ENCODE measurements at places on chromosomes 6 and 20. TPM values are rescaled to one million over a fixed set of nuclear protein-coding genes. Genes with fewer than 3 reads are reported as not detected.

NCOA6 gene
- 65.1 TPM for total RNA-seq

GRCh38 chr6:22819209-22819608 is 249.8 kb downstream of the HDGFL1 start:
- H3K27me3 ChIP-seq: no peaks in the 10 kb centered on the region
- no peaks in the 10 kb centered on the region for H3K36me3 ChIP-seq

RNF8 gene
- total RNA-seq: 17.3 TPM

- no peaks in the 10 kb centered on the region for H3K27me3 ChIP-seq
- H3K36me3 ChIP-seq: no peaks in the 10 kb centered on the region
- H3K4me3 ChIP-seq: no peak overlapping the region
- H3K27ac ChIP-seq: no peak overlapping the region
These were observed 3.2 kb downstream of the ACTR5 start for GRCh38 chr20:38751360-38751976.

DNA sequence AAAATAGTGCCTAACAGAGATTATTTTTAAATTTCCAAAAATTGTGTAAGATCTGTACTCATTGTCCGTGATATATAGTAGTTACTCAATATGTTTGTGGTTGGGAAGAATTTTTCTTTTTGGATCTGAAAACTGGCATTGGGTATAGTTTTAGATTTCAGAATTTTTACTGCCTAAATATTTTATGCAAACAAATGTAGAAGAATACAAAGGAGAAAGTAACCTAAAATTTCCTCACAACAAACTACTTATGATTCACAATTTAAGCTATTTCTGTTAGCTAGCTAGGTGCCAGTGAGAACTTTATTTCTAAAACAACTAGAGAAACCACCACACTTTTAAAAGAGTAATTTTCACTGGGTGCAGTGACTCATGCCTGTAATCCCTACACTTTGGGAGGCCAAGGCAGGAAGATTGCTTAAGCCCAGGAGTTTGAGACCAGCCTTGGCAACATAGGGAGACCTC is 38.8 kb downstream of the SESN1 start:
- no peaks in the 10 kb centered on the region for H3K27me3 ChIP-seq
- no peak overlapping the region for H3K4me3 ChIP-seq
- peaks cover 35% of the 10 kb centered on the region for H3K4me1 ChIP-seq
- H3K27ac ChIP-seq: no peak overlapping the region

- DNase-seq: no peak
- H3K4me1 ChIP-seq: no peaks in the 10 kb centered on the region
- no peak overlapping the region for H3K4me3 ChIP-seq
- H3K36me3 ChIP-seq: no peaks in the 10 kb centered on the region
These were observed 303.6 kb downstream of the SAMD5 start for GRCh38 chr6:147811913-147812629.

FGD2 gene
- total RNA-seq: not detected

GRCh38 chr20:38343311-38344106 is 2.8 kb upstream of the LBP start:
- peak overlapping the region; percentile 19 for H3K4me3 ChIP-seq
- no peaks in the 10 kb centered on the region for H3K27me3 ChIP-seq
- DNase-seq: peak; percentile 79
- H3K4me1 ChIP-seq: peaks cover 16% of the 10 kb centered on the region

PREX1 gene
- total RNA-seq: 9.5 TPM

DNA sequence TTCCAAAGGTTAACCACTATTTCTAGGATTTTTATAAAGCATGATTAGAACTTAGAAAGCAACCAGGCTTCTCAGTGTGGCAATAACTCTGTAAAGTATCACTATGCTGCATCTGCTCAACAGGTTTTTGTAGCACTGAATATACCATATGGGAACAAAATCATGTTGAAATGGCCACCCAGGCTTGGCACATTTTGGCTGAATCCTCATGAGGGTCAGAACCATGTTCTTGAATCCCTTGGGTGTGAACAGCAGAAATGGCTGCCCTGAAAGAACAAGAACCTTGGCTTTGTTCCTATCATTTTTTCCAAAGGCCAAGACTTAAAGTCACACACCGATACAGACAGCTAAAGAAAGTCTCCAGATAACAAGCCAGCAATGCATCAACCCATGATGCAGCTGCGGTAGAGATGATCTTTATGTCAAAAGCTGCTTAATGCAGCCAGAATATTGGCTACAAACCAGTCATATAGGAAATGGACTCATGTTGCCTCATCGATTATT is 283.0 kb upstream of the NOX3 start:
- no peak overlapping the region for H3K27ac ChIP-seq
- DNase-seq: no peak
- H3K4me1 ChIP-seq: no peaks in the 10 kb centered on the region
- no peak overlapping the region for H3K4me3 ChIP-seq
- H3K27me3 ChIP-seq: no peaks in the 10 kb centered on the region
- H3K36me3 ChIP-seq: no peaks in the 10 kb centered on the region

STMND1 gene
- total RNA-seq: not detected

DNA sequence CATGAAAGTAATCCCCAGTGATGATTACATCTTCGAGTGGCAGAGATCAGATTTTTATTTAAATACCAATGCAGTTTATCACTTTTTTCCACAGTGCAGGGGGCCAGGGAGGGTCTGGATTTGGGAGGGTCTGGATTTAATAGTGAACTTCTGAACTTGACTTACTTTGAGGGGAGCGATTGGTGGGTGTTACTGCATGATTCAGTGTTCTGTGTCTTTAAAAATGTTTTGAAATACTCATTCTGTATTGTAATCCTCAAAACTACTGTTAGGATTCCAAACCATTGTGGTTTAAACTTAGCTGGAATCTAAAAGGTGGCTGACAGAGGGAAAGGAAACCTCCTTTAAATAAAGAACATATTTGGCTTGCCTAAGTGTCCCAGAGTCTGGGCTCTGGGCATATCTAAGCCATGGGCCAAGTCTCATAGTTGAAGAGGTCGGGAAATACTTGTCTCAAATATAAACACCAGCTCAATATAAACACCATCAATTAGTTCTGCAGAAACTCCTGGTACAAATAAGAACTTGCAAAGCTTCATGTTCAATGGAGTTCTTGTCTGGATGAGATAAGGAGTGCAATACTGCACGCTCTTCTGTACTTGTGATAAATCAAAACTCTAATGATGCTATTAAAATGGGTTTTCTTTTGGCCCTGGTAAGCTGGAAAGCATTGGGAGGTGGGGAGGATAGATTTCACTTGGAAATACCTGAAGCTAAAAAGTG is 14.4 kb downstream of the JARID2 start:
- no peaks in the 10 kb centered on the region for H3K27me3 ChIP-seq
- peaks cover 3% of the 10 kb centered on the region for H3K4me1 ChIP-seq
- no peak overlapping the region for H3K27ac ChIP-seq
- H3K36me3 ChIP-seq: no peaks in the 10 kb centered on the region
- no peak overlapping the region for H3K4me3 ChIP-seq
- no peak for DNase-seq

GRCh38 chr20:35891375-35891774 is 62.9 kb downstream of the SCAND1 start:
- H3K27me3 ChIP-seq: no peaks in the 10 kb centered on the region
- peak overlapping the region; percentile 2 for H3K27ac ChIP-seq
- H3K4me1 ChIP-seq: no peaks in the 10 kb centered on the region
- no peak for DNase-seq
- no peak overlapping the region for H3K4me3 ChIP-seq

DNA sequence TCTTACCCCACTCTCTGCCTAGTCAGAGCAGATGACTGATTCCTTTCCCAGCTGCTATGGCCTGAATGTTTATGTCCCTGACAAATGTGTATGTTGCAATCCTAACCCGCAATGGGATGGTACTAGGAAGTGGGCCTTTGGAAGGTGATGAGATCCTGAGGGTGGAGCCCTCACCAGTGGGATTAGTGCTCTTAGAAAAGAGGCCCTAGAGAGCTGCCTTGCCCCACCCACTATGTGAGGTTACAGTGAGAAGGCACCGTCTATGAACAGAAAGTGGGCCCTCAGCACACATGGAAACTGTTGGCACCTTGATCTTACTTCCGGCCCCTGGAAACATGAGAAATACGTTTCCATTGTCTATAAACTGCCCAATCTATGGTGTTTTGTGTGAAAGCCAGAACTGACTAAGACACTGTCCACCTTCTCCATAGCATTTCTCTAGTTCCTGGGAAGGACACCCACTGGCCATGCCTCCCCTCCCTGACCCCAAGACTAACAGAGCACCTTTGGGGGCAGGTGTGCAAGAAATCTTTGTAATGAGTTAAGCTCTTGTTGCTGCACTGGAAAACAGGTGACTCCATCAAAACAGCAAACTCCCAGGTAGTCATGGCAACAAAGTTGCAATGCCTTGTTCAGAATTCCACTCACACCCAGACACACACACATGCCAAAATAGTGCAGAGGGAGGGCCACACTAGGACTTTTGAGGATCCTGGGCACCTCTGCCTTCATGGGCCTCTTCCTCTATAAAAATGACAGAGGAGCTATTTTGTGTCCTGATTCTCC is 16.2 kb downstream of the GABRR2 start:
- no peaks in the 10 kb centered on the region for H3K4me1 ChIP-seq
- no peak overlapping the region for H3K27ac ChIP-seq
- no peaks in the 10 kb centered on the region for H3K27me3 ChIP-seq
- H3K4me3 ChIP-seq: no peak overlapping the region

DNA sequence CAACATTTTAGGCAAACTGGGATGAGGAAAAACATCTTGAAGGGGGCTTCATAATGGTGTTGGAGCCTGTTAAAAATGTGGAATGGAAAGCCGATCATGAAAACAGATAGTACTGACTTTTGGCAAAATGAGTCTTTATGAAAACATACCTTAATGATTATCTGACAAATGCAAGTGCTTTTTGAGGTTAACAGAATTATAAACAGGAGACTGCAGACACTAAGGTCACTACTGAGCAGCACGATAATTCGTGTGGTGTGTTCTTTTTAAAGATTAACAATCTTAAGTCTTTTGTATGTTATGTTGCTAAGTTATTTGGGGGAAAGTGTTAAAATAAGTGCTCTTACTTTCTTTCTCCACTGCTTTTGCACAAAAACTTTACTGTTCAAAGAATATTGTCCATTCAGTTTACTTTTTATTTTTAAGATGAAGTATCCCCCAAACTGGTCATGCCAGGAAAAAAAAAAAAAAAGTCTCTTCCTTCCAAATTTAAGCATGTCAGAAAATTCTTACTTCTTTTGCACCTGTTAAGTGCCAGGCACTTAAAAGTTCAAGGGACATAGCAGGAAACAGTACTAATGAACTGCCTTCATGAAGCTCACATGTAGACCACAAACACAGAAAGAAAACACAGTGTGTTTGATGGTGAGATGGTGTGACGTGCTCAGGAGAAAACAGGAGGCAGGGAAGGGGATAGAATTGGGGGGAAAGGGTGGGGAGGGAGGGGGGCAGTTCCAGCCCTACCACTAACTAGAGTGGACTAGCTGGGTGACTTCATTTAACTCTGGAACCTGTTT is 73.2 kb downstream of the CDYL start:
- DNase-seq: no peak
- H3K27ac ChIP-seq: no peak overlapping the region
- no peaks in the 10 kb centered on the region for H3K36me3 ChIP-seq
- no peaks in the 10 kb centered on the region for H3K27me3 ChIP-seq

DNA sequence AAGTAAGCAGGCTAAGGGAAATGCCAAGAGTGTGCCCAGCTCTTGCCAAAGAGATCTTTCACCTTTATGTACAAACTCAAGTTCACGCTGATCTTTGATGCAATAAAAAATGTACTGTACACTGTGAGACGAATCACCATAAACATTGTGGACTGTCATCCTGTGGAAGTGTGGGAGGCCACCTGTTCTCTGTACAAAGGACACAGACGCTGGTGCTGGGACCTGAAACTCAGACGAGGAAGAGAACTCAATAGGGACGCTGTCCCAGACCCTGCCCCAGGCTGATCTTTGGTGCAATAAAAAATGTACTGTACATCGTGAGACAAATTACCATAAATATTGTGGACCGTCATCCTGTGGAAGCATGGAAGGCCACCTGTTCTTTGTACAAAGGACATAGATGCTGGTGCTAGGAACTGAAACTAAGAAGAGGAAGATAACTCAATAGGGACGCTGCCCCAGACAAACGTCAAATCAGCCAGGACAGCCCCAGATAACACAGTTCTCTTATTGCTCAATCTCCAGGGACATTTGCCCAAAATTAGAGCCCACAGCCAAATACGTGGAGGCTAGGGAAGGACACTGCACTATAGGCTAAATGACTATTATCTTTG is 312.7 kb upstream of the SGK1 start:
- no peaks in the 10 kb centered on the region for H3K27me3 ChIP-seq
- H3K27ac ChIP-seq: no peak overlapping the region
- DNase-seq: no peak
- H3K4me1 ChIP-seq: no peaks in the 10 kb centered on the region
- no peak overlapping the region for H3K4me3 ChIP-seq

- H3K4me1 ChIP-seq: no peaks in the 10 kb centered on the region
- no peaks in the 10 kb centered on the region for H3K36me3 ChIP-seq
- H3K27ac ChIP-seq: no peak overlapping the region
- H3K27me3 ChIP-seq: no peaks in the 10 kb centered on the region
These were observed 598.8 kb downstream of the GRIK2 start for GRCh38 chr6:101992286-101992685.

GRCh38 chr6:98787435-98787834 is 46.9 kb upstream of the POU3F2 start:
- H3K4me3 ChIP-seq: no peak overlapping the region
- H3K27ac ChIP-seq: no peak overlapping the region
- no peaks in the 10 kb centered on the region for H3K4me1 ChIP-seq
- DNase-seq: no peak
- H3K27me3 ChIP-seq: no peaks in the 10 kb centered on the region

GRCh38 chr6:166530211-166531095 is 56.0 kb downstream of the RAMACL start:
- no peak overlapping the region for H3K4me3 ChIP-seq
- no peaks in the 10 kb centered on the region for H3K27me3 ChIP-seq
- peak overlapping the region; percentile 29 for H3K27ac ChIP-seq
- no peaks in the 10 kb centered on the region for H3K36me3 ChIP-seq

DNA sequence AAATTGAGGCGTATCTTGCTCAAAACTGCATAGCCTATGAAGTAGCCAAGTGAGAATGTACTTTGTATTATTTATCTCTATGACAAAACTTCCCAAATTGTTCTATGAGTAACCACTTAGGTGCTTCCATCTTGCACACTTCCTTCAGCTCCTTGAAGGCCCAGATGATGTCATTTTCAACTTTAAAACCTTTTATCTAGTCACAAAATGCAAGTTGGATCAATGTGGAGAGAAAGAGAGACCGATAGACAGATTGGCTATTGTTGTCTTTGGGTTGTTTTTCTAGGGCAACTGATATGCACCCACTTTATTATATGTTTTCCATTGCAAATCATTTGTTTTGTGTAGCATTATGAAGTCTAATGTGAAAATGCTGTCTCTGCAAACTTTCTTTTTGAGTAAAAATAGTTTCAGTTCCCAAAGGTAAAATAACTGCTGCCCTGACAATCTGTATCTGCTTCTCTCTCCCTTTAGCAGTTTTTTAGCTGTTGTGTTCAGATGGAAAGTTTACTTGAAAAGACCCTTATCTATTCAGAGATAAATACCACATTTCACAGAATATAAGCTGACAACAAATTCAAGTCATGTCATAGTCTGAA is 73.7 kb upstream of the CITED2 start:
- no peaks in the 10 kb centered on the region for H3K27me3 ChIP-seq
- H3K36me3 ChIP-seq: no peaks in the 10 kb centered on the region
- H3K4me1 ChIP-seq: peaks cover 23% of the 10 kb centered on the region
- no peak overlapping the region for H3K4me3 ChIP-seq
- DNase-seq: no peak
- H3K27ac ChIP-seq: peak overlapping the region; percentile 32

All from Caco-2 (cell line).